ENCODE measurements at places on chromosomes 16 and 17.
A peak's percentile ranks its signal among the peaks of the same experiment; 100 is the strongest.

DNA sequence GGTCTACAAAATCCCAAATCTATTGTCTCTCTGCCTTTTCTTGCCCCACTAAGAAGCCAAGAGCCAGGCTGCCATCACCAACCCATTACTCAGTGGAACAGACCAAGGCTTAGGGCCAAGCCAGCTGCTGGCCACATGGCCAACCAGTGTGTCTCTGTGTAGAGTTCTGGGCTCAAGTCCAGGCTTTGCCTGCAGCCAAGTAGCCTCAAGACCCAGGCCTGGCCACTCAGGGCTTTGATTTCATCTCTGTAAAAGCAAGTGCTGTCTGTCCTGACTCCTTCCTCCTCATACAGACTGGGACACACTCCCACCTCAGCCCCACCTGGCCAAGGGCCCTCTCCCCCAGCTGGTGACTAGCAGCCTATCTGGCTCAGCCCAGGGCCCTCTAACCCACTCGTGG, 14.6 kb downstream of the SREBF1 start:
- no peak for DNase-seq

DNA sequence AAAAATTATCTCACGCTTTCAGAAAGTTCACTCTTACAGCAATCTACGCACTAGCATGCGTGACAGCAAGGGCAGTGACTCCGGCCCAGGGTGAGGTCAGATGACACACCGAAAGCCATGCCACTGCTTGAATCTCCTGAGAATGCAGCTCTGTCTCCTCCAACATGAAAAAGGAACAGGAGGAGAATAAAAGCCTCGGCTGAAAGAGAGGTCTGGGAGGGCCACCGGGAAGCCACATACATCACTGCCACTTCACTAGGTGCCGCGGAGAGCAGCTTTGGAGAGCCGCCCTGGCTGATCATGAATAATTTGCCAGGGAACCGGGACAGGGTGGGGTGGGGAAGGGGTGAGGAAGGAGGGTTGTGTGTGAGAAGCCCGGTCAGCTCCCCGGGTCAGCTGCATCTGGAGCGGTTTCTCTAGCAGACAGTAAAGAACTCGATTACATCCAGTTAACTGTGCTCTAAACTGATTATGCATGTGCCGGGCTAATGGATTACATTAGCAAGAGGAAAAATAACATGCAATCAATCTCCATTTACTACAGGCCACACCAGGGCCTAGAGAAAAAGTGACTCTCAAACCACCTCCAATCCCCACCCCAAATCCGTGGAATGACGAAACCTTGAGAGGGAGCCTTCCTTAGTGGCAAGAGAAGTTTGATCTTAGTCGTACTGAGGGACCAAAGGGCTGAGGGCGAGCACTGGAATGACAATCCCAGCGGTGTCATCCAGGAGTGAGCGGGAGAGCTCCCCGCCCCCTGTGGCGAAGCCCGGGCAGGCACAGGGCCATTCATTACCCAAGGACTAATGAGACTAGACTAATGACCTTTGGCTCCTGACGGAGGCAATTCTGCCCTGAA, 100.3 kb downstream of the ZFHX3 start:
- no peak for DNase-seq

DNA sequence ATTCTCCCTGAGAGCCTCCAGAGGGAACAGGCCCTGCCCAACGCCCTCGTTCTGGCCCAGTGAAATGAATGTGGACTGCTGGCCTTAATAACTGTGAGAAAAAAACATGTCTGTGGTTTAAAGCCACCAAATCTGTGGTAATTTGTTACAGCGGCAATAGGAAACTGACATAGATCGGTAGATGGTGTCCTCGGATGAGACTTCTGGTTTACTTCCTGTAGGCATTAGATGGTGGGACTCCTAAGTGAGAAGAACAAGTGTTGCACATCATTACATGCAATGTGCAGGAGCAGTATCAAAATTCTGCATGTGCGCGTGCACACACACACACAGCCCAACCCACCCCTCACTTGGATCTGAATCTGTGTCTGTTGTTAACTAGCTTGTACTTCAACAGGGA, 42.0 kb downstream of the CDK5R1 start:
- no peak for DNase-seq

- DNase-seq = no peak
These were observed 4.5 kb downstream of the TTYH2 start for GRCh38 chr17:74217888-74218287.

GRCh38 chr17:40360091-40360490, 4.4 kb downstream of the GJD3 start:
- DNase-seq = no peak

DNA sequence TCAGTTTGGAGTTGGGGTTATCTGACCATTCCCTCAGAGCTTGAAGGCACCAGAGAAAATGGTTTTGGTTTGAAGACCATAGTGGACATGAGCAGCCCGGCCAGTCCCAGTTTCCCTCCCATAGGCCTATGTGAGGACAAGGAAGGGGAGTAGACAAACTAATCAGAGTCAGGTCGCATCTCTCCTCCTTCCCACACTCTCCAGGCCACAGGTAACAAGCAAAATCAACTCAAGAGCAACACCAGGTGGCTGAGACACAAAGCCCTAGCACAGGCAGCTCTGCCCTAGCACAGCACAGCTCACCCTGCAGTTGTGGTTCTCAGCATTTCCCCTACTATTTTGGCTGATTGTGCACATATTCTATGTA, 7.2 kb downstream of the SUPT4H1 start:
- DNase-seq = peak; percentile 18

DNA sequence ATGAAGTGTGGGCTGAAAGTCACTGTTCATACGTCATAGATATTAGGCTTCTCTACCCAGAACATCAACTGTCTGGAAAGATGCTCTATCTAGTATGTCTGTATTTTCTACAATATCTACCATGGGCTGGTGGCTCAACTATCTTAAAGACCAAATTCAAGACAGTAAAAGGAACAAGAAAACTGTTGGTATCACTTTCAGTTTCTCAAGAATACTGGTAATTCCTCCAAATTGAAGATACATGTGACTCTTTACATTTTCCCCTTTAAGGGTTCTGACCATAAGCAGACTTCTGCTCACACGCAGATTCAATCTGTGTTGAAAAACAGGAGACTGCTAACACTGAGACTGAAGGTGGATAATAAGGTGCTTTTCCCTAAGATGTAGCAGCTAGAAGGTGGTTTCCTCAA, 24.2 kb downstream of the XPO6 start:
- no peak for DNase-seq

GRCh38 chr17:235831-236640, 54.6 kb upstream of the DOC2B start:
- no peak for DNase-seq

- DNase-seq = no peak
These were observed 19.8 kb downstream of the HNF1B start for GRCh38 chr17:37725021-37725595.

DNA sequence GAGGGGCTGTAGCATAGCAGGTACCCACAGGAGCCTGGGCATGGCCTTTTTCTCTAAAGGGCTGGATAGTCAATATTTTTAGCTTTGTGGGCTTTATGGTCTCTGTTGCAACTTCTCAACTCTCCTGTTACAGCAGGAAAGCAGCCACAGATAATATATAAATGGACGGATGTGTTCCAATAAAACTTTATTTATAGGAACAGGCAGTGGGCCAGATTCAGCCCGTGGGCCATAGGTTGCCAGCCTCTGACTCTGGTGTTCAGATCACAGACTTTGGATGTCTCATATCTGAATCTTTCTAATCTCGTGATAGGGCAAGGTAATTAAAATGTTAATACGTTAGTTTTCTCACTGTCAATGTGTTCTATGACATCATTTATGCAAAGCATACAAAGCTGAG, 136.4 kb downstream of the WWOX start:
- no peak for DNase-seq

- no peak for DNase-seq
These were observed 480.4 kb downstream of the CDH8 start for GRCh38 chr16:61555718-61556441.

DNA sequence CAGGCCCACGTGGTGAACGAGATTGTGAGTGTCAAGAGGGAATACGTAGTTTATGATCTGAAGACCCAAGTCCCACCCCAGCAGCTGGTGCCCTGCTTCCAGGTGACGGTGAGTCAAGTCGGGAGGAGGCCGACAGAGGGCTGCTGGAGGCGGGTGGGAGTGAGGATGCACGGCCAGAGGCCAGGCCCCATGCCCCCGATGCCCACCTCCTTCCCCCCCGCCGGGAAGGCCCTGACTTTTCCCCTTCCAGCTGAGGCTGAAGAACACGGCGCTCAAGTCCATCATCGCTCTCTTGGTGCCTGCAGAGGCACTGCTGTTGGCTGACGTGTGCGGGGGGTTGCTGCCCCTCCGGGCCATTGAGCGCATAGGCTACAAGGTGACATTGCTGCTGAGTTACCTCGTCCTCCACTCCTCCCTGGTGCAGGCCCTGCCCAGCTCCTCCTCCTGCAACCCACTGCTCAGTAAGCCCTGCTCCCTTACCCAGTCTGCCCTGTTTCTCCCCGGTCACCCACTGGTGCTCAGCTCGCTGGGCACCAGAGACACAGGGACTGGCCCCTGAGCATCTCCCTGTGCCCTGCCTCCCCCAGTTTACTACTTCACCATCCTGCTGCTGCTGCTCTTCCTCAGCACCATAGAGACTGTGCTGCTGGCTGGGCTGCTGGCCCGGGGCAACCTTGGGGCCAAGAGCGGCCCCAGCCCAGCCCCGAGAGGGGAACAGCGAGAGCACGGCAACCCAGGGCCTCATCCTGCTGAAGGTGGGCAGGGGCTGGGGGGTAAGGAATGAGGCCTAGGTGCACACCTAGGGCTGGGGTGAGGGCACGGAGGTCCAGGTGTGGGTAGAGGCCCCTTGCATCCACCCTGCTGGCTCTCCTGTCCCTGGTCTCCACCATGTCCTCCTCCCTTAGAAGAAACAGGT, 2.6 kb downstream of the ZACN start:
- no peak for DNase-seq

DNA sequence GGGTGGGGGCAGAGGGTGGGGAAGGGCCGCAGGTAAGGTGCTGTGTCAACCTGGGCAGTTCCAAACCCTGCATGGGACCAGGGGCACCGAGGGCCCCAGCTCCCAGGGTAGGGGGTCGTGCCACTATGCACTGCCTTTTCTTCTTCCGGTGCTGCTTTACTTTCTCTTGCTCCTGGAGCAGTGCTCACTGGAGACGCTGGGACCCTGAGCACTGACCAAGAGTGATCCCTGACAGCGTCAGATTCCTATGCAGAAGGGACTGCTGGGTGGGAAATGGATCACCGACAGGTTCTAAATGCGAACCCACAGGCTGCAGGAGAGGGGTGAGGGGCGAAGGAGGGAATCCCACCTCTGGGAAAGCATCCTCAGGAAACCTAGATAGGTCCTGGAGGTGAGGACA, 470.1 kb downstream of the SOX9 start:
- no peak for DNase-seq

- peak; percentile 90 for DNase-seq
These were observed 40.1 kb downstream of the ENGASE start for GRCh38 chr17:79114458-79115301.

- DNase-seq = no peak
These were observed 13.3 kb downstream of the TBKBP1 start for GRCh38 chr17:47707056-47707804.

DNA sequence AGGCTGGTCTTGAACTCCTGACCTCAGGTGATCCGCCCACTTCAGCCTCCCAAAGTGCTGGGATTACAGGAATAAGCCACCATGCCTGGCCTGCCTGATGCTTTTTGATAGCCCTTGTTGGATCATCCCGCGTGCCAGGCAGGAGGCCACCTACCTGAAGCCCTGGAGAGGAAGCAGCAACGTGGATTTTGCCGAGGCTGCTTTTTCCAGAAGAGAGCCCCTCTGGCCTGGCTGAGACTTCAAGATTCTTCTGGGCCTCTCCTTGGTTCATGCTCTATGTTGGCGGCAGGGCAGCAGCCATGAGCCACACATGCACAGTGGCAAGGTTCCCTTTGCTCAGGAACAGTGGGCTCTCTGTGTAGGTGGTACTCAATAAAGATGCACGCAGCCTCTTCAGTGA, 11.5 kb downstream of the KATNB1 start:
- no peak for DNase-seq

GRCh38 chr17:49795372-49795771, 6.9 kb downstream of the KAT7 start:
- DNase-seq = no peak

GRCh38 chr17:62882878-62883277, 74.8 kb upstream of the MARCHF10 start:
- DNase-seq = no peak

- peak; percentile 27 for DNase-seq
These were observed 7.4 kb upstream of the TMEM220 start for GRCh38 chr17:10737168-10737622.

DNA sequence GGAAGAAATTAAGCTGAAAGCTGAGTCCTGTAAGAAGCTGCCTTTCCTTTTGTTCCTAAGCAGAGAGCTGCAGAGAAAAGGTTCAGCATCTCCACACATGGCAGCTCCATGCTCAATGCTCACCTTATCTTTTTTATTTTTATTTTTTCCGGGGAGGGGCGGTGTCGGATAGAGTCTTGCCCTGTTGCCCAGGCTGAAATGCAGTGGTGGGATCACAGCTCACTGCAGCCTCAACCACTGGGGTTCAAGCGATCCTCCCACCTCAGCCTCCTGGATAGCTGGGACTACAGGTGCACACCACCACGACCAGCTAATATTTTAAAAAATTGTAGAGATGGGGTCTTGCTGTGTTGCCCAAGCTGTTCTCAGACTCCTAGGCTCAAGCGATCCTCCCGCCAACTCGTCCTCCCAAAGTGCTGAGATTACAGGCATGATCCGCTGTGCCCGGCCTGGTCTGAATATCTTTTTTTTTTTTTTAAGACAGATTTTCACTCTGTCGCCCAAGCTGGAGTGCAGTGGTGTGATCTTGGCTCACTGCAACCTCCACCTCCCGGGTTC, 28.3 kb upstream of the CIBAR2 start:
- no peak for DNase-seq

- DNase-seq = no peak
These were observed 94.4 kb downstream of the AATF start for GRCh38 chr17:37043201-37043600.

GRCh38 chr17:15926039-15926740, 18.7 kb upstream of the ADORA2B start:
- DNase-seq = no peak

DNA sequence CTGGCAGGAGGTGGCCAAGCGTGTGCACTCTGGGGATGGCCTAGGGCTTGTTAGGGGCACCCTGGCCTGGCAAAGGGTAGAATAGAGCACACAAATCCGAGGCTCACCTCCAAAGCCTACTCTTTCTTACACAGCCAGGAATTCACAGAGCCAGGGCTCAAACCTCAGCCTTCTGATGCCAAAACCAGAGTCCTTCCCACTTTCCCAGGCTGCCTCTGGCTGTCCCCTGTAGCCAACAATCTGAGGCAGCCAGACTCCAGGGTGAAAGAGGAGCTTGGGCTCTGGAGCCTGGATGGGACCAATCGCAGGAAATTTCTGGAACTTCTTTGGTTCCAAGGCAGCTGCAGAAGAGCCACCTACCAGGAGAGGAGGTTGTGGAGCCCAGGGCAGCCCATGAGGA, 127.9 kb downstream of the COPRS start:
- DNase-seq = no peak

DNA sequence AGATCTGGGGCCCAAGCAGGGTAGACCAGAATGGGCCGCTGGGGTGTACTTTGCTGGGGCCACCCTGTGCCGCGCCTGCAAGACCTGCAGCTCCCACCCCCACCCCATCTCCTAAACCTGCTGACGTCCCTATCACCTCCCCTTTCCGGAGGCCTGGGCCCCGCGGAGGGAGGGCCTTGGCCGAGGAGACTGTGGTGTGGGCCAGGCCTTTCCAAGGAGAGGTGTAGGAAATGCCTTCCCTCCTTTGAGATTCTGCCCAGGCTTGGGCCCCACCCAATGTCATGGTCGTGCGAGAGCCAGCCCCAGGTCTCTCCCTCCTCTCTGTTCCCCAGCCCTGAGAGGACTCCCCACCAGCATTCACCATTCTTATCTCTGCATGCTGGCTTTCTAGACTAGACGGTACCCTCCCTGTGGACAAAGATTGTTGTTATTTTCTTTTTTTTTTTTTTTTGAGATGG, 3.9 kb upstream of the WFIKKN2 start:
- no peak for DNase-seq

Measured in NCI-H2171 treated with DMSO at 0.1 percent for 48 hours (cell line).